ENCODE measurements at places on chromosomes 1 and 21. TPM values are rescaled to one million over a fixed set of nuclear protein-coding genes. Genes with fewer than 3 reads are reported as not detected.
A peak's percentile ranks its signal among the peaks of the same experiment; 100 is the strongest.

UBE2U gene
- total RNA-seq = not detected

LRRC7 gene
- 0.09 TPM for total RNA-seq

SH2D5 gene
- not detected for total RNA-seq

DNA sequence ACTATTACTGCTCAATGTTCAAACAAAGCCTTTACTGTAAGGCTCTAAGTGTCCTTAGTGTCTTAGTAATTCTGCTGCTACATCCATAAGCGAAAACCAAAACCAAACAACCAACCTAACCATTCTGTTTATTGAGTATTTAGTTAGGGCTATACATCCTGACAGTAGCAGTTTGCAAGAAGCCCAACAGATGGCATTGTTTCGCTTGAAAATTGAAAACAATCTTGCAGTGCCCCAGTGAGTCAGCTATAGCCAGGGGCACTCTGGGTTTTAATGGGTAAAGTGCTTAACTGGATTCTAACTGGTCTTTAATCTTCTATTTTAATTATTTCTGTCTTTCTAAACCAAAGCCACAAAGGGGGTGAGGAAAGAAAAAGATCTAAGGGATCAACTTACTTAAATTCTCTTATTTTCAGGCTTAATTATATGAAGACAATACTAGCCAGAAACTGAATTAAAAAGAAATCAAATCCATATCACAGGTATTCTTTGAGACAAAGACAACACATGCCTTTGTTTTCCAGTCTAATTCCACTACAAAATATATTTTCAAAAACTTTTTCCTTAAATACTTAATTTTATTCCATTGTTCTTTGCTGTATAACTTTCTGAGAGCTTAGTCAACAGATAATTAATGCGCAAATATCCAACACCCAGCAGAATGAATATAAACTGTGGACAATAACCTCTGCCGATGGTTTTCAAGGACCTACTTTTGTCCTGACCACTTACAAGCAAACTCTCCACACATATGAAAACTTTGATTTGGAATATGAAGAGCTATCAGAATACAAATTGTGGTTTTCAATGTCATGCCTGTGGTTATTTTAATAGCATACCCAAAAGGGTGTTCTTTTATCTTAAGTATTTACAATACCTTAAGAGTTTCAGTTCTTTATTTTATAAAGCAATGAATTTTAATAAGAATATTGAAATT lies 15.2 kb downstream of the POGZ start:
- peaks cover 13% of the 10 kb centered on the region for H3K4me1 ChIP-seq
- H3K27me3 ChIP-seq = no peaks in the 10 kb centered on the region
- H3K36me3 ChIP-seq = no peaks in the 10 kb centered on the region
- H3K4me3 ChIP-seq = no peak overlapping the region
- no peak overlapping the region for H3K27ac ChIP-seq

- H3K27ac ChIP-seq = no peak overlapping the region
- no peaks in the 10 kb centered on the region for H3K27me3 ChIP-seq
- no peak for DNase-seq
- H3K4me3 ChIP-seq = no peak overlapping the region
- no peaks in the 10 kb centered on the region for H3K36me3 ChIP-seq
Measured at GRCh38 chr1:100354971-100355394, 2.7 kb downstream of the CDC14A start.

DNA sequence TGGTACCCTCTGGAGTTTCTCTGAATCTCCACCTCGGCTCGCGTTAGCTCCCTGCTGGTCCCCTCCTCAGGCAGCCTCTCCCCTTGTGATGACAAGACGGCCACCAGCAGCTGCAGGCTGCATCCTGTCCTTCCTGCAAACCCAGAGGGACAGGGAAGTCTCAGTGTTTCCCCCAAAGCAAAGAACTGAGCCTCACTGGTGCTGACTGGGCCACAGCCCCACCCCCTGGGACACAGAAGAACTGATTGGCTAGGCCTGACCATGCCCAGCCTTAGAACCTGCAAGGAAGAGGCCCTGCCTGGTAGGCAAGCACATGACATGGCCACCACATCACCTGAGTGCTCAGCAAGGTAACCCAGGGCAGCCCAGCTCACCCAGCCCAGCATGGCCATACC lies 34.6 kb downstream of the TMEM51 start:
- H3K27me3 ChIP-seq = no peaks in the 10 kb centered on the region
- no peaks in the 10 kb centered on the region for H3K36me3 ChIP-seq
- H3K4me3 ChIP-seq = no peak overlapping the region
- no peaks in the 10 kb centered on the region for H3K4me1 ChIP-seq
- DNase-seq = no peak

DNA sequence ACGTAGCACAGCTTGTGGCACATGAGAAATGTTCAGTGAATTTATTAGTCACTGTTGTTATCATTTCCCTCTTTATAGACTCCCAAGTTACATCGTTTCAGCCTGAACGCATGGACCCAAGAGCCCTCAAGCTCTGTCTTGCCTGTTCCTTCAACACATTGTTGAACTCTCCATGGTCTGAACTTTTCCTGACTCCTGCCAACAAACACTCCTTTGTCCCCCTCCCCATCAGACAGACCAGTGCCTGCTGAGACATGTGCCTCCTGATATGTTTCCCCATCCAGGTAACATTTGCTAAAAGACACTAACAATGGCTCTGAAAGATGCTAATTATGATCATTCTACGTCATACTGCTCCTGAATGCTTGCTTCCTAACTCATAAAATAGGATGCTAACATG lies 108.7 kb upstream of the NFIA start:
- no peak overlapping the region for H3K27ac ChIP-seq
- H3K36me3 ChIP-seq = no peaks in the 10 kb centered on the region
- DNase-seq = no peak
- no peaks in the 10 kb centered on the region for H3K27me3 ChIP-seq

GRCh38 chr1:230270559-230271281 lies 155.4 kb downstream of the PGBD5 start:
- H3K4me3 ChIP-seq = no peak overlapping the region
- H3K36me3 ChIP-seq = peaks cover 24% of the 10 kb centered on the region
- no peak for DNase-seq
- no peaks in the 10 kb centered on the region for H3K27me3 ChIP-seq
- H3K27ac ChIP-seq = no peak overlapping the region

DNA sequence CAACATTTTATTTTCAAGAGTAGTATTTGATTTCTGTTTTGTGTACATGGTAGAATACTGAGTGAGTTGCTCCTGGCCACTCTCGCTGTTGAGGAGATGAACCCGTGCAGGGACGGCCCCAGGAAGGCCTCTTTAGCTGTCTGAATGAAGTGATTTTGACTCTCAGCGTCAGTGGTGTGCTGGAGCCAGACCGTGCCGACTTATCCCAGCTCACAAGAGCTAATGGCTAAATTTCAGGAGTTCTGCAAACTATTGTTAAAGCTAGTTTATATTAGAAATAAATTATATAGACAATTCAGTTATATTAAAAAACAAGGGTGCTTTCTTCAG lies 111.2 kb upstream of the KIF26B start:
- H3K27me3 ChIP-seq = no peaks in the 10 kb centered on the region
- H3K36me3 ChIP-seq = no peaks in the 10 kb centered on the region
- H3K27ac ChIP-seq = peak overlapping the region; percentile 24
- no peak overlapping the region for H3K4me3 ChIP-seq
- no peaks in the 10 kb centered on the region for H3K4me1 ChIP-seq
- DNase-seq = no peak
